GM04503 (cell line): ENCODE measurements at places on chromosomes 2 and 18.

DNA sequence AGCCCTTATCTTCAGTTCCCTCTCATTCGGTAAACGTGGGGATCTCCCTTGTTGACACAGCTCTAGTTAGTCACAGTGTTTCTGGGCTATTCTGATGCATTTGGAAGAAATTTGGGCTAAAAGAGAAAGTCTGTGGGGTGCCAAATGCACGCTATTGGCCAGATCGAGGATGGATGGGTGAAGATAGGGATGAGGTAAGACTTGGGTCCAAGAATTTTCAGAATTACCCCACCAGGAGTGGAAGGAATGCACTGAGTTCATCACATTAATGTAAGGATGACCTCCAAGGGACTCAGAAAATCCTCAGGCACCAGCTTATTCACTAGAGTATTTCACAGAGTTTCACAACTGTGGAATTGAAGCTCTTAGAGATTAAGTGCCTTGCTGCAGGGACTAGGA is 49.3 kb downstream of the NRP2 start:
- peak; percentile 87 for DNase-seq

DNA sequence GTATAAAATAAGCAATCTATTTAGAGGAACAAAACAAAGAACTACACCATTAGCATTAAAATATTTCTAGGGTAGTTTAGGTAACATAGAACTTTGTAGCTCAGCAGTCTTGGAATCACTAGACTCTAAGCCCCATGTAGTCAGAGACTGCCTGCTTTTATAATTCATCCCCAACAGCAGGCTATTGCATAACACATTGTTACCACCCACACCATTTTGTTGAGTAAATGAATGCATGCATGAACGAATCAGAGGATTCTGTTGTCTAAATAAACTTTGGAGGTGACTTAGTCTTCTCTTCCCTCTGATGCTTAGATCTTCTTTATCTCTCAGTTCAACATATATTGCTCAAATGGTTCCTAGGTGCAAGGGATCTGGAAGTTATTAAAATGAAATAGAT is 167.6 kb upstream of the TNP1 start:
- DNase-seq, result no peak

- DNase-seq, result no peak
These were observed 388.1 kb upstream of the ACVR2A start for GRCh38 chr2:147456779-147457178.

- DNase-seq, result no peak
These were observed 109.6 kb downstream of the ICOS start for GRCh38 chr2:204046145-204046544.

GRCh38 chr2:145595296-145595695 is 1075.4 kb upstream of the ZEB2 start:
- DNase-seq, result no peak

- no peak for DNase-seq
These were observed 94.0 kb downstream of the PLB1 start for GRCh38 chr2:28589746-28590463.

- no peak for DNase-seq
These were observed 38.5 kb upstream of the ZNF396 start for GRCh38 chr18:35415511-35416073.

DNA sequence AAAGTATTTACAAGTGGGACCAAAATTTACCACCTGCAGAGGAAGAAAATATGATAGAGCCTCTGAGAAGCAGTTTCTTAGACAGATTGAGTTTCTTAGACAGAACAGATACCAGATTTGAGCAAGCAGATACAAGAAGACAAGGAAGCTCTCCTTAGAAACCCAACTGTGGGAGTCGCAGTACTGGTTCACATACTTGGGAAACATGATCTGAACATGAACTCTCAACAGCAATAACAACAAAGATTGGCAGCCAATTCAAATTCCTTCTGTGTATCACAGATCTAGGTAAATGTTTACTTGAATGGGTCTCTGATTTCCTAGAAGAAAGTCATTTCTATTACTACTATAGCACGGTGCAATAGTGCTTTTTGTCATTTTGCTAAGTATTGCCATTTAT is 82.1 kb downstream of the OLA1 start:
- no peak for DNase-seq
